ENCODE measurements at places on chromosomes 5 and 9. TPM values are rescaled to one million over a fixed set of nuclear protein-coding genes. Genes with fewer than 3 reads are reported as not detected.

DNA sequence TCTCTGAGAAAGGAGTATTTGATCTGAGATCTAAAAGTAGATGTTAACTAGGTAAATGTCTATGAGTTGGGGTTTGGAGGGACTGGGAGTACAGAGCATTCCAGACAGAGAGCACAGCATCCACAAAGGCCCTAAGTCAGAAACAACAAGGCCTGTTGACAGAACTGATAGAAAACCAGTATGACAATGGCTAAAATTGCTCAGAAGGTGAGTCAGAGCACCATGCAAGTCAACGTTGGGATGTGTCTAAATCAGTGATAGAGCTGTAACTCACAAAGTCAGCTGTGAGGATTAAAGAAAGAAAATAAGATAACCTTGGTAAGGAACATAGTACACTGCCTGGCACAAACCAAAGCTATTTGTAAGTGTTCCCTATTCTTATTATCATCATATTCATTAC lies 124.0 kb downstream of the CETN3 start:
- no peak for DNase-seq

ZFP37 gene
- 1.7 TPM for total RNA-seq

- no peak for DNase-seq
Measured at GRCh38 chr5:54220230-54221040, 89.9 kb downstream of the ARL15 start.

RGS3 gene
- 89.2 TPM for total RNA-seq
